Heart left ventricle (tissue), 16 donors: ENCODE measurements at places on chromosomes 1 and 21. TPM values are rescaled to one million over a fixed set of nuclear protein-coding genes. Genes with fewer than 3 reads are reported as not detected.

DNA sequence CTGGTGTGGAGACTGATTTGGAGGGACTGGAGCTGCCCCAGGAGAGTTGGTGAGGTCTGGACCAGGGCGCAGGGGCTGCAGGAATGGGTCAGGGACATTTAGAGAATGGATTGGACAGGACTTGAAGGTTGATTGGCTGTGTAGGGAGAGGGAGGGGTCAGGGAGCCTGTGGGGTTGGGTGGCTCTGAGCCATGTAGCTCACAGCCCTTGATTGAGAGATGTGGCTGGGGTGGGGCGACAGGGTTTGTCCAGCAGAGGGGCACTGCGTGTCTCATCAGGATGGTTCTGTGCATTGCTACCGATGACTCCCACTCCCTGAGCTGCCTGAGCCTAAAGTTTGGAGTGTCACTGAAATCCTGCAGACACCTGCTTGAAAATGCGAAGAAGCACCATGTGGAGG, 12.1 kb downstream of the AZIN2 start:
- no peak for DNase-seq
- peaks cover 6% of the 10 kb centered on the region for H3K4me1 ChIP-seq
- H3K27ac ChIP-seq = no peak overlapping the region
- H3K27me3 ChIP-seq = no peaks in the 10 kb centered on the region

DNA sequence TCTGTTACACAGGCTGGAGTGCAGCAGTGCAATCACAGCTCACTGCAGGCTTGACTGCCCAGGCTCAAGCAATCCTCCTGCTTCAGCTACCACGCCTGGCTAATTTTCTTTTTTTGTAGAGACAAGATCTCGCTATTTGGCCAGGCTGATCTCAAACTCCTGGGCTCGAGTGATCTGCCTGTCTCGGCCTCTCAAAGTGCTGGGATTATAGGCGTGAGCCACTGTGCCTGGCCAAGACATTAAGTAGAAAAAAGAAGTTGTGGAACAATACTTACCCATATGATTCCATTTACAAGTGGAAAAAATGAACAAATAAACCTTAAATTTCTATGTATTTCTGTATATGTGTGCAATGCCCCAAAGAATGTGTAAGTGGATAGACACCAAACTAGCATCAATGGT, 30.3 kb upstream of the ID3 start:
- no peak for DNase-seq
- H3K27me3 ChIP-seq = no peaks in the 10 kb centered on the region
- no peaks in the 10 kb centered on the region for H3K36me3 ChIP-seq

The NBPF10 gene
- total RNA-seq = 0.96 TPM

The GJC2 gene
- 0.88 TPM for total RNA-seq

The RORC gene
- 12.4 TPM for total RNA-seq

The KRTAP15-1 gene
- not detected for total RNA-seq
